MM.1S (cell line): ENCODE measurements at places on chromosomes 2 and 18.

DNA sequence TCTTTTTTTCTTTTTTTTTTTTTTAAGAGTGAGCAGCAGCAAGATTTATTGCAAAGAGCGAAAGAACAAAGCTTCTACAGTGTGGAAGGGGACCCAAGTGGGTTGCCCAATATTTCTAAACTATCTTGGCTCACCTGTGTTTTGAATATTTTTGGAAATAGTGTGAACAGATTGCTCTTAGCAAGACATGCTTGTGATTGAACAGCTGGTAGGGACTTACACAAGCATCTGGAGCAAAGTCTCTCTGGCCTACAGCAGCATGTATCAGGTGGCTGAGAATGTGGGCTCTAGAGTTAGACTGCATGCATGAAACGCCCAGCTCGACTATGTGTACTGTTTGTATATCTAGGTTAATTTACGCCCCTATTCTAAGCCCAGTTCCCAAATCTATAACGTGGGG lies 40.3 kb upstream of the FBXO11 start:
- no peak for DNase-seq

DNA sequence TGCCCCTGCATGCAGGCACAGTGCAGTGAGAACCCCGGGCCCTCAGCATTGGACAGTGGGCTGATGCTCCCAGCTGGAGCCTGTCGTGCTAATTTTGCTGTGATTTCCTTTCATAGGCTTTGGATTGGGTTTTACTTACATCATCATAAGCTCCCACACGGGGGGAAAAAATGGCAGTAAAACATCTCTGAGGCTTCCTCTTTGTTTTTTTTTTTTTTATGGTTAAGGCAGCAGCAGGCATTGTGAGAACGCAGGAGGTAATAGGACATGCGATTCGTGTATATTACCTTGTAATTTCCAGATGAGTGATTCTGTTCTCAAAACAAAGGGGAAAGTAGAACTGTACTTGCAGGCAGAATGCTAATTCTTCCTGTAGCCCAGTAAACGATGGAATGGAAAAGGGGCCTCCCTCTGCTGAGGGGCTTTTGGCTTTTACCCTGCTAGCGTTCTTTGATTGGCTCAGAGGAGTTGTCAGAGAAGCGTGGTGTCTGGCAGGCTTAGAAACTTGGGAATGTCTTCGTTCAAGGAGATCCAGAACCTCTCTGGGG lies 89.7 kb downstream of the NPAS2 start:
- no peak for DNase-seq

- DNase-seq: no peak
These were observed 65.2 kb upstream of the SLC35G4 start for GRCh38 chr18:11544060-11544633.

GRCh38 chr18:1585881-1586488 lies 681.3 kb downstream of the ADCYAP1 start:
- peak; percentile 59 for DNase-seq

DNA sequence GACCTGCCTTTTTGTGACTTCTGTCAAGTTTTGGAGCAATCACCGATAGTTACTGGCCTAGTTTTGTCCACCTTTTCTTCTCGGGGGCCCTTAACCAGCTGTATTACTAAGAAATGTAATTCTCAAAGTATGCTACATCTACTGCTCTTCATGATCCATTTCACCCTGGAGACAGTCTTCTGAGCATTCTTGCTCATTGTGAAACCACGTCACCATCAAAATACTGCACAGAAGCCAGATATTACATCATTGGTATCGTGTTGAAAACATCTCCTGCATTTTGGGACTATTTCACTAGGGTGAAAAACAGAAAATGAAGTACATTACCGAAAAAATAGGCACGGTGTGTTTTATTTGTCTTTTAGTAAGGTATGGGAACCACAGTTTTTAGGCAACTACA lies 11.7 kb downstream of the LYPD6B start:
- no peak for DNase-seq

DNA sequence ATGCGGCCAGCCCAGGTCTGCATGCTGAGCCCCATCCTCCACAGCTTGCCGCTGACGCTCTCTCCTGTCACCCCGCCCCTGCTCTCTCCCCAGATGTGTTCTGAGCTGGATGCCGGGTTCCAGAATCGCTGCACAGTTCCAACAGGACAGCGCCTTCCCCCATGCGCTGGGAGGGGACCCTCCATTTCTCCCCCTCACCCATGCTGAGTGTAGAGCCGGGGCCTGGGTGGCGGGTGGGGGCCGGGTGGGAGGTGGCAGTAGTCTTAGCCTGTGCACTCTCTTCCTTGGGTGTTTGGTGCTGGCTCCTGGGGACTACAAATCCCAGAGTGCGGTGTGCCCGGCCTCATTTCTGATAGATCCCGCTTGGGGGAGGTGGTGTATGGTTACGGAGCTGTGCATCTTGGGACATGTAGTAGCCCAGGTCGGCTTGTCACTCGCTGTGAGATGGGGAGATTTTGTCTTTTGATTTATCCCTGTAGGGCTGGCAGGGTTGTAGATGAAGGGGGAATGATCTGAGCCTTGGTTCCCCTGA lies 6.8 kb downstream of the DNAJB2 start:
- no peak for DNase-seq

DNA sequence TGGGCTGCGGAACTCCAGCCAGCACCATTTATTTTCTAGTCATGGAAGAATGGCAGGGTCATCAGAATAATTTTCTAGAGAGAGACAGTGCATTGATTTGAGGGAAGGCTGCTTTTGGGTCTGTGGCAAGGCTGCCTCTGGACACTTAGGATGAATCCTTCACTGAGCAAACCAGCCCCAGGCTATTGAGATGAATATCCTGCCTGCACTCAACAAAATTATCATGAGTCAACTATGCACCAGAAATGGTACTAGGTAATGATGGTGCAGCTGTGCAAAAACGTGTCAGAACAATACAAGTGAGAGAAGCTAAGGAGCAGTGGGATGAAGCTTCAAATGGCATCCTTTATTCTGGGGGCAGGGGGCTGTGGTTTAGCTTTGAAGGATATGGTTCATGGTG lies 115.8 kb downstream of the SPHKAP start:
- DNase-seq: no peak

DNA sequence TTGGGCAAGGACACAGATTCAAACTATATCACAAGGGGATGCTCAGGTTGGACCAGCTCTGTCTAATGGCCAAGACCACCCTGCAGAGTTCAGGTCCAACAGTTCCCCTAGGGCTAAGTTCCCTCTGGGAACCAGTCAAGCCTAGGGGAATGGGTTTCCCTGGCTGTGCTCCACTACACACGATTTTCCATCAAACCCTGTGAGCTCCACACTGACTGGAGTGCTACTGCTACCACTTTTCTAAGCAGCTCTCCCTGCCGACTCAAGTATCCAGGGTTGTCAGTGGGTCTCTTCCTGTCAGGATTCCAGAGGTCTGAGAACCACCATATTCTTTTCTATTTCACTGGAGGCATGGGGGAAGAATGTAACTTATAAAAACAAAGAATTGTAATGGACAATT lies 280.4 kb upstream of the COL3A1 start:
- no peak for DNase-seq

GRCh38 chr18:46477425-46478011 lies 179.5 kb downstream of the LOXHD1 start:
- DNase-seq: no peak

DNA sequence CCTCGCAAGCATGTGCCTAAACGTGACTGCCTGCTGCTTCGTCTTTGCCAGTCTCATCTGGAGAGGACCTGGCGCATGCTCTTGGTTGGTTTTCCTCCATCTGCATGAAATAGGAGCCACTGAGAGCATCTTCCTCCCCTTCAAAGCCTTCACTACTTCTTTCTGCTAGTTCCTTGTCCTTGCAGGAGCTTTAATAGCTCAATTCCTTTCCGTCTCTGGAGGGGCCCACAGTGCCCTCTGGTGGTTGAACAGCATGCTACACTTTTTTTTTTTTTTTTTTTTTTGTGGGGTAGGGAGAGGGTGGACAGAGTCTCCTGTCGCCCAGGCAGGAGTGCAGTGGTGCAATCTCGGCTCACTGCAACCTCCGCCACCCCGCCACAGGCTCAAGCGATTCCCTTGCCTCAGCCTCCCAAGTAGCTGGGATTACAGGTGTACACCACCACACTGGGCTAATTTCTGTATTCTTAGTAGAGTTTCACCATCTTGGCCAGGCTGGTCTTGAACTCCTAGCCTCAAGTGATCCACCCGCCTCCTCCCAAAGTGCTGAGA lies 59.6 kb downstream of the SP110 start:
- DNase-seq: peak; percentile 54

GRCh38 chr18:68703326-68703725 lies 11.6 kb downstream of the TMX3 start:
- DNase-seq: no peak

- no peak for DNase-seq
These were observed 185.1 kb downstream of the MYO3B start for GRCh38 chr2:170362871-170363631.

GRCh38 chr2:56266761-56267414 lies 83.1 kb downstream of the CCDC85A start:
- no peak for DNase-seq

GRCh38 chr2:46826569-46827245 lies 88.9 kb downstream of the MCFD2 start:
- DNase-seq: no peak

DNA sequence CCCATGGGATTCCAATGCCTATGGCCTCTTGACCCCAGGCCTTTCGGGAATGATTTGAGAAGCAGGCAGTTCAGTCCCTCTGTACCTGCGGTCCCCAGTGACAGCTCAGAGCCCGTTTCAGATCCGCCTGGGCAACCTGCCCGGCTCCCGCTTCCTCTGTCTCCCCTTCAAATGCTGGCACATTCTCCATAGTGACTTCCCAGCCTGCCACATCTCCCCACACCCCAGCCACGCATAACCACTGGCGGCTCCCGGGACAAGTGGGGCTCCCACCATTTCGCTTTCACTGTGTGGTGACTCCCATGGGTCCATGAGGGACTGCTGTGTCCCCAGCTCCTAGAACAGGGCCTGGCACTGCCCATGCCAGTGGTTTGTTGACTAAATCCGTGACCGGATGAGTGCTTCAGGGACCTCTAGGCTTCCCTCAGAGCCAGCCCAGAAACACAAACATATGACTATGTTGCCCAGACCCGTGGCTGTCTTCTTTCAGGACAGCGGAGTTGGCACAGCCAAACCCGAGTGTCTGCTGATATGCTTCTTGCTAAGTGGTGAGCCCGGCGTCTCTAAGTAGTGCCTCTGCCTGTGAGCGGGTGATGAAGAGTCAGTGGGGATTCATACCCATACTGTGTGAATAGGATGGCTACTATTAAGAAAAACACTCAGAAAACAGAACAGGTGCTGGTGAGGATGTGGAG lies 91.2 kb downstream of the GLI2 start:
- DNase-seq: no peak

DNA sequence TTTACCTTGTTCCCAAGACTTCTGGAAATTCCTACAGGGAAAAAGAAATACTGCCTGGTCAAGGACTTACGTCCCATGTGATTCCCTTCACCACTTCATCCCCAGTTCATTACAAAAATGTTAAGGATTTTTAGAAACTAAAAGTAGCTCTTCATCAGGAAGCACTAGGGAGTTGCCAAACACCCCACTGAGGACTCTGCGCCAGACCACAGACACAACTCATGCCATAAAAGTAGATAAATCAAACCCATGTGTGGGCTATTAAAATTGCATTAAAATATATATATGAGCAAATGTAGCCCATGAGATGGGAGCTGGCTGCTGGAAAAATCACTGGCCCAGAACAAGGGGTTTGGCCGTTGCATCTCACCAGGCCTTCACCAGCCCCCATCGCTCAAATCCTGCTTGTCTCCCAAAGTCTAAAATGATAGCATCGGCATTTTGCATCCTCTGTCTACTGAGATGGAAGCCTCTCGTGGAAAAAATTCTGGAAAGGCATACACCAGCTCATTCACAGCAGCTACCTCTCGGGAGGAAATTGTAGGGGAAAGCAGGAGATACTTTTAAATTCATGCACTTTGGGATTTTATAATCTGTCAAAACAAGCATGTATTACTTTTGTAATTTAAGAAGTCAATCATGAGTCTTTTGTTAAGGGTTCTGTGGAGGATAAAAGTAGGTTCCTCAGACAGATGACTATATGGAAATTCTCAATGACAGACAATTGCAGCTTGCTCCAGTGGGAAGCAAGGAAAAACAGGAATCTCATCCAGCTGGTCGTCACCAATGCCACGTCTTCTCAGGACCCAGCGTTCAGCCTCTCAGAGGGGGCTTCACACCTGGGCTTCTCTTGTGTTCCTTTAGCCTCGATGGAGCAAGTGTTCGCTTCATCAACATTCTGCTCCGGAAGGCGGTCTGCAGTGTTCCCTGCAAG lies 113.9 kb downstream of the MREG start:
- DNase-seq: no peak

GRCh38 chr2:230676546-230676945 lies 36.1 kb upstream of the CAB39 start:
- DNase-seq: no peak

GRCh38 chr2:230471074-230471473 lies 55.1 kb downstream of the SP100 start:
- DNase-seq: no peak
